Amniotic epithelial cell (primary cell): ENCODE measurements at places on chromosomes 7 and 10.

GRCh38 chr10:91103384-91104192 lies 116.9 kb upstream of the PCGF5 start:
- peak; percentile 7 for DNase-seq

DNA sequence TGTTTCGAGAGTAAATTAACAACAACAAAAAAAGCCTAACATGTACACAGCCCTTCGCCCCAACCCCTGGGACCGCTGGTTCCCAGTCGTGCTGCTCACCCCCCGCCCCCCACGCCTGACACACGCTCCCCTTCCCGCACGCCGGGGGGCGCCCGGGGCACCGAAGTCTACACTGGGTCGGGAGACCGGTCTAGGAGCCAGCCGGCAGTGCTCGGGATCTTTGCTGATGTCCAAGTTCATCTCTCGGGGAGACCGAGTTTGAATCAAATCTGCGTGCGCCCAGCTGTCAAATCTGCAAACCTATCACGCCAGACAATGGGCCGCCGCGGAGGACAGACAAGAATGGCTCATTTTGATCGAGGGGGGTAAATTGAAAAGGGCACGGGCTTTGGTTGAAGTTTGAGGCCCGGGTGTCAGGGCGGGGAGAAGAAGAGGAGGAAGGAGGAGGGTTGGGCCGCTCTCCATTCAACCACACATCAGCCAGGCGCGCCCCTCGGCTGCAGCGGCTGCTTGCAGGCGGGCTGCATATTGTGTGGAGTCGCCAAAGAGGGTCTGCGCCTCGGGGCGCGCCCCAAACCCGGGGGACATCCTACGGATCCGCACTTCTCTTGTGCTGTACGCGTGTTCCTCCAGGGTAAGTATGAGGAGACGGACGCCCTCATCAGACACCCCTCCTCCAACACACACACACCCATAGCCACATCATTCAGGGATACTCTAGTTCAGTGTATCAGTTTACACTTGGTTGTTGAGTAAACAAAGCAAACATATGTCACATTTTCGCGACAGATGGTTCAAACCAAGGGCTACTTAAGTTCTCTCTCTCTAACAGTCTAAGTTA lies 1.3 kb upstream of the GFRA1 start:
- DNase-seq, result no peak

DNA sequence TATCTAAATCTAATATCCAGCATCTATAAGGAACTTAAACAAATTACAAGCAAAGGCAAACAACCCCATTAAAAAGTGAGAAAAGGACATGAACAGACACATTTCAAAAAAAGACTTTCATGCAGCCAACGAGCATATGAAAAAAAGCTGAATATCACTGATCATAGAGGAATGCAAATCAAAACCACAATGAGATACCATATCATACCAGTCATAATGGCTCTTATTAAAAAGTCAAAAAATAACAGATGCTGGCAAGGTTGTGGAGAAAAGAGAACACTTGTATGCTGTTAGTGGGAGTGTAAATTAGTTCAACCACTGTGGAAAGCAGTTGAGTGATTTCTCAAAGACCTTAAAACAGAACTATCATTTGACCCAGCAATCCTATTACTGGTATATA lies 334.4 kb upstream of the CACNA2D1 start:
- peak; percentile 38 for DNase-seq

DNA sequence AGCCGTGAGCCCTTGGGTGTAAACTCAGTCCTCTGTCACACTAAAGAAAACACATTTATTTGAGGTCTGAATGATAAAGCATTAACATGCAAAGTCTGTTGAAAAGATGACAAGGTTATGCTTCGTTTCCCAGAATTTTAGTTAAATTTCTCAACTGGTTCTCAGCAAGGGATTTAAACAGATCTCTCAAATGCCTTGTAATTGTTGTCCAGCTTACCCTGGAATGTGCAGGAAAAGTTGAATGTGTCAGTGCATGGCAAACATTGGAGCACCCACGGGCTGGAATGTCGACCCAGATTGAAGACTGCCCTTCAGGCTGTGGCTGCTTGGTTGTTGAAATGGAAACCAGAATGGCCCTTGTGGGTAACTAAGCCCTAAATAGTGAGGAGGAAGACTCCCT lies 191.8 kb downstream of the TRIL start:
- peak; percentile 17 for DNase-seq

GRCh38 chr7:120110169-120110568 lies 162.8 kb upstream of the KCND2 start:
- DNase-seq, result peak; percentile 13

GRCh38 chr7:135361788-135362187 lies 128.2 kb downstream of the STRA8 start:
- peak; percentile 5 for DNase-seq

GRCh38 chr7:144632724-144633123 lies 203.1 kb downstream of the TPK1 start:
- DNase-seq, result no peak

DNA sequence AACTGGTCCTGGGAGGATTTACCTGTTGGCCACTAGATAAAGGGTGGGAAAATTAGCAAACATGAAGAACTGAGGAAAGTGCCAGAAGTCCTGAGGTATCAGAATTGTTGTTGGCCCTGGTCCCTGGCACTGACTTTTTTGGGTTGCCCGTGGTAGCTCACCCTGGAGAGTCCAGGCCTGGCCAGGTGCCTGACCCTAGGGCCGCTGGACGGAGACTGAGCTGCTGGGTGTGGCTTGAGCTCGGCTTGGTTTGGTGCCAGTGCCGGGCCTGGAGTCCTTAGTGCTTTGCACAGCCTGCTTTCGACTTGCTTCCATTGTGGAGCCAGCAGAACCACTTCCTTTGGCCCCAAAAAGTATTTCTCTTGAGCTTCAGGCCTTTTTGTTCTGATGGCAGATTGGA lies 12.9 kb downstream of the MDH2 start:
- DNase-seq, result no peak

- DNase-seq, result peak; percentile 94
These were observed 48.5 kb upstream of the OSBPL3 start for GRCh38 chr7:25028370-25029021.

DNA sequence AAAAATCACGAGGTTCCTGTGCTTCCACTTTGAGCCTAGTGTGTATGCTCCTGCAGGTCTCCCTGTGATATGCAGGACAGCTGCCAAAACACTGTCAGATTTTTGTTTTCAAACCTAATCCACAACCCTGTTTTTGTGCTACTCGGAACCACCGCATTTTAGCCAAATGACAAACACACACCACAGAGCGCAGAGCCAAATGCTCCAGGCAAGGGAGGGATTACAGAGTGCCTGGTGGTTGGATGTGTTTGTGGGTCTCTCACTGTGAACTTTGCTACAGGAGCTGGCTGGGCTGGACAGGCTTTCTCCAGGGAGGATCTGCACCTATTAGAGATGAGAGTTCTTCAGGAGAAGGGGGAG lies 5.7 kb upstream of the RBM28 start:
- DNase-seq, result no peak

DNA sequence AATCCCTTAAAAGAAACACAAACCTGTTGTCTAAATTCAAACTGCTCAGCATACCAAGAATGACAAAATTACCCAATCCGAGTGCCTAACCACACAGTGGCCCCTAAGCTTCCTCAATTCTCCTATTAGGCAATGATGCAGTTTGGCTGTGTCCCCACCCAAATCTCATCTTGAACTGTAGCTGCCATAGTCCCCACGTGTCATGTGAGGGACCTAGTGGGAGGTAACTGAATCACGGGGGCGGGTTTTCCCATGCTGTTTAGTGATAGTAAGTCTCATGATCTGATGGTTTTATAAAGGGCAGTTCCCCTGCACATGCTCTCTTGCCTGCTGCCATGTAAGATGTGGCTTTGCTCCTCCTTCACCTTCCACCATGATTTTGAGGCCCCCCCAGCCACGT lies 21.9 kb downstream of the PSAP start:
- DNase-seq, result no peak

DNA sequence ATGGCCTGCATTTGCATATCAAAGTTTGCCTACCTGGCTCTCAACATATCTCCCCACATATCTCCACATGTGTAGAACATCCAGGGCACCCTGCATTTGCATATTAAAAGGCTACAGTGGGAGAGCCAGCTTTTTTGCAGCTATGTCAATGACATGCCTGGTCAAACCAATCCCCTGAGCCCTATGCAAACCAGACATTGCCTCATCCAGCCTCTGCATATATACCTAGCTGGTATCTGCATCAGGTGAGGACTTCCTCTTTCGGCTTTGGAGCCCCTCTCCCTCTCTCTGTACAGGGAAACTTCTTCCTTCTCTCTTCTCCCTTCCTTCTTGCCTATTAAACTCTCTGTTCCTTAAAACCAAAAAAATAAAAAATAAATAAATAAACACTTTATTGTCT lies 142.7 kb upstream of the STEAP4 start:
- no peak for DNase-seq

GRCh38 chr7:101882595-101883564 lies 65.5 kb downstream of the CUX1 start:
- peak; percentile 100 for DNase-seq
